LHCN-M2 (cell line): ENCODE measurements at places on chromosomes 2 and 18.

DNA sequence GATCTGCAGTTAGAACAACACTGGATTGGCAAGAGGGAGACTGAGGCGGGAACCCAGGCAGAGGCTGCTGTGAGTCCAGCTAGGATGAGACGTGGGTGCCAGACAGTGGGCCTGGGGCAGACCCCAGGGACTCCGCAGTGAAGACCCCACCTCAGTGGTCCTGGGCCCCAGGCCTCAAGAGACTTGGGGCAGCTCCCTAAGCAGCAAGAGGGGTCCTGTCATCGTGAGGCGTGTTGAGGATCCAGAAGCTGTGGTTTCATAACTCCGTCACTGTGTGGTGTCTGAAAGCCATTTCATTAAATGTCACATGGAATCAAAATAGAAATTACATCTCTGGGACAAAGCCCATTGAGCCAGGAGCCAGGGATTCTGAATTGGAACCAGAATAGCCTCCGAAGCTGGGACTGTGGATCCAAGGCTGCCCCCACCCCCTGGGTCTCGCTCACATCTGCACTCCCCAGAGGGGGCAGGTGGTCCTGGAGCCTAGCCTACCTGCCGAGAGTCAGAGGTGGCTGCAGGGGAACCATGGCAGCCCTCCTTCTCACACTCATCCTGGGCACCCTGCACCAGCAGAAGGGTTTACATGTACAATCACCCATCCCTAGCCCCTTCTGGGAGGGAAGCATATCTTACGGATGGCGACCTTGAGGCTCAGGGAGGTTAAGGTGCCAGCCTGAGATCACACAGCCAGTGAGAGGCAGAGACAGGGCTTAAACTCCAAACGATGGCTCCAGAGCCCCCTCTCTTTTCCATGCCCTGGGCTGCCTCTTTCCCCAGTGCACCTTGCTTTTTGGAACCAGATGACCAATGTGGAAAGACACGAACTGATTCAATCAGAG is 23.2 kb downstream of the RRM2 start:
- no peak for DNase-seq

- DNase-seq: no peak
Measured at GRCh38 chr2:144443837-144444817, 75.8 kb downstream of the ZEB2 start.

GRCh38 chr18:49207361-49207760 is 253.1 kb downstream of the DYM start:
- no peak for DNase-seq

DNA sequence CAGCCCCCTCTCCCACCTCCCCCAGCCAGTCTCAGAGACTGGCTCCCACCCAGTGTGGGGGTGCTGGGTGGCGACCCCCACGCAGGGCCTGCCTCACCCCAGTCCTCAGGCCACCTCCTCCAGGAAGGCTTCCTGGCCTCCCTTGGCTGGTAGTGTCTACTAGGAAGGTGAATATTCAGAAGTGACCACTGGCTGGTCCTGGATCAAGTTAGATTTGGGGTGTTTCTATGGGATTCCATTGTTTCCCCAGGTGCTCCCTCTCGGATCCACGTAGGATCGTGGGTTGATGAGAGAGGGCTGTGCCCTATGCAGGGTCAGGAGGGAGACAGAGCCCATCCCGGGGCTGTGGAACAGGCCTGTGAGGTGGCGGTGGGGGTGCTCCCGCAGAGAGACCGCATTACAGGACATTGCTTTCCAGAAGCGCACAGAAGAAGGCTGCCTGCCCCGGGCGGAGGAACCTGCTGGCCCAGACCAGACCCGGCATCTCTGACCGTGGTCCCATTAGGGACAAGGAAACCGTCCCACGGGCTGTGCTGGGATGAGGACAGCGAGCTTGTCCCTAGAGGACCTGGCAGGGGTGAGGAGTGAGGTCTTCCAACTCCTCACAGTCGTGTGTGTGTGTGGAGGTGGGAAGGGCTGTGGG is 3.3 kb downstream of the PDCD1 start:
- no peak for DNase-seq

DNA sequence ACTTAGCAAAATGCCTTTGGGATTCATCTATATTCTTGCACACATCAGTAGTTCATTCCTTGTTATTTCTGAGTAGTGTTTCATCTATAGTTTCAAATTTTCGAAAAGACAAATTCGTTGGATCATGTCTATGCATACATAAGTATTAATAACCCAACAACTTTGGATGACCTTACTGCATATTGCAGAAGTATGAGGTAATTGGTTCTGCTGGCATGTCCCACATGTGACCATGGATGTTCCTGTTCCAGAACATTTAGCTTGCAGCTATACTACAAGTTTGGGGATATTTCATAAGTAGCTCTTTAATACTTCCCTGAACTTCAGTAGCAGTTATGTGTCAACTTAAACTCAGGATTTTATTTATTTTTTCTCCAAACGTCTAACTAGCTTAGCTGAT is 44.9 kb downstream of the APLF start:
- no peak for DNase-seq

- DNase-seq: no peak
Measured at GRCh38 chr2:108917526-108917925, 71.5 kb downstream of the EDAR start.

GRCh38 chr2:72797740-72798139 is 28.1 kb downstream of the EXOC6B start:
- DNase-seq: no peak

DNA sequence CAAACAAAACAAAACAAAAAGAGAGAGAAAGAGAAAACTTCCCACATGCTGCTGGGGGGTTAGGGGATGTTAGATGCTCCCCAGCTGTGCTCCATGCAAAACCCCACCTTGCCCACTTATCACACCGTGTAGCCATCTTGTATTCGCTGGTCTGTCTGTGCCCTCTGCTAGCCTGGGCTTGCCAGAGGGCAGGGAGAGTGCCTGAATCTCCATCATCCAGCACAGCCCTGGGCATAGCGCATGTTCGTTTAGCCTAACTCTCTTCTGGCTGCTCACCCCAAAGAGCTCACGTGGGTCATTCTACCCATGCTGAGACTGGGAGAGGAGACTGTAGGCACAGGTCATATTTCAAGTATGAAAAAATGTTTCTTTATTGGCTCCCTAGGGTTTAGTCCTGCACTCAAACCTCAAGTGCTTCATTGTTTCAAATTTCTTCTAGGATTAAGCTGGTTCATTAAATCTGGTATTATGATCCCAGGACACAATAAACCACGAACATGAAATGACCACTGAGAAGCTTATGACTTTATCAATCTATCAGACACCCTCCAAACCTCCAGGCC is 100.5 kb downstream of the KCNF1 start:
- DNase-seq: no peak

DNA sequence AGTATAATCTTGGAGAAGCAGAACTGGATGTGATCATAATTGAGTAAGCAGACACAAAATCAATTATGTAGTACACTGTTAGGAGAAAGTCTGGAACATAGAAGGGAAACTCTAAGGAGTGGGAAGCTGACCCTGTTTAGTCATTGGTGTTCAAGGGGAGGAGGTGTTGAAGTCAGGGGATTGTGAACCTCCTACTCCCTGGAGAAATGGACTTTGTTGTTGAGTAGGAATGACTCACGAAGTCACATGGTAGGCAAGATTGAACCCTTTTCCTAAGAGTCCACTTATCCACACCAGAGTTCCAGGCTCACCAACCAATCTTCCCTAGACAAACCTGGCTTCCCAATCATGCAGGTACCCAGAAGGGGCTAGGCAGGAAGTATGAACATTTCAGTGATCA is 81.0 kb upstream of the BCL11A start:
- DNase-seq: peak; percentile 14

DNA sequence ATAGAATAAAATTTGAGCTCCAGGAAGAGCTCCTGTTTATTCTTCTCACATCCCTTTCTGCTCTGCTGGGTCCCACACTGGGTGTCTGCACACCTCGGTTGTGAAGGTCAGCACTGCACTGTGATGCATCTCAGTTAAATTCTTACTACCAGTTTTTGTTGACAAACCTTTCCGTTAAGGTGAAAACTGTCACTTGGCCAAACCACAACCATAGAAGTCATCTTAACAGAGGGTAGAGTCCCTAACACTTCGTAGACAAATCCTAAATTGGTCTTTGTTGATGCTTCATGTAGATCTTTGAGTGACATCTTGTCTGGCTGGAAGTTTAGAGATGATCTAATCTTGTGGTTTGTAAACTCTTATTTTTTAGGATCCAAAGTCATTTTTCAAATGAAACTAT is 167.4 kb upstream of the MAP3K20 start:
- DNase-seq: no peak

GRCh38 chr2:192487636-192488035 is 292.9 kb upstream of the TMEFF2 start:
- no peak for DNase-seq

GRCh38 chr18:2905854-2906703 is 59.3 kb downstream of the EMILIN2 start:
- DNase-seq: no peak

DNA sequence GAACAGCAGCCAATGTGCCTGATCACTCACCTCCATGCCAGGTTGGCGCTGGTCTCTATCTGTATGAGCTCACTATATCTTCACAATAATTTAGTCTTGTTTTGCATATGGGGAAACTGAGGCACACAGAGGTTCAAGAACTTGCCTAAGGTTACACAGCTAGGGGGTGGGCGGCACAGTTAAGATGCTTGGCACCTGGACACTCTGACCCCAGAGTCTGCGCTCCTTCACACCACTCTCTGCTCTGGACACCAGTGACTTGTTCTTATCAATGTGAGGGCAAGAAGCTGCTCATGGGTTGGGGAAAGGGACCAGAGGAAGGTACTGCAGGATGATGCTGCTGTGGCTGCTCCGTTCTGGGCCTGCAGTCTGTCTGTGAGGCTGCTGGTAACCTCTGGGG is 27.1 kb downstream of the FBLN7 start:
- DNase-seq: no peak

GRCh38 chr2:62604336-62604735 is 98.3 kb upstream of the TMEM17 start:
- peak; percentile 24 for DNase-seq

DNA sequence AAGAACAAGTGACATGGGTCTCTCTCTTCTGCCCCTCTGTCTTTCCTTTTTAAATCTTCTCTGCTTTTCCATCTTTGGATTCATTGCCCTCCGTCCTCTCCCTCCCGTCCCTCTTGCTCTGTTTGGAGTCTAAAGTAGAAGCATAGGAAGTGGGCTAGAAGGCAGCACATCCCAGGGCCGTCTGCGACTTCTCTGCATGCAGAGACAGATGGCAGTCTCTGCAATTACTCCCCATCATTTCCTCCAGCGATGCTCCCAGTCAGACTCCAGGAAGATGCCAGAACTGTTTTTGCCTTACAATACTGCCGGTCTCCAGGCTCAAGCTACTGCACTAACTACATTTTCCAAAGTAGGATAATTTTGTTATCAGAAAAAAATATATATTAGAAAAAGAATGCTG is 35.2 kb upstream of the LPIN2 start:
- DNase-seq: no peak

- DNase-seq: peak; percentile 69
Measured at GRCh38 chr2:136248242-136248641, 130.3 kb upstream of the CXCR4 start.

DNA sequence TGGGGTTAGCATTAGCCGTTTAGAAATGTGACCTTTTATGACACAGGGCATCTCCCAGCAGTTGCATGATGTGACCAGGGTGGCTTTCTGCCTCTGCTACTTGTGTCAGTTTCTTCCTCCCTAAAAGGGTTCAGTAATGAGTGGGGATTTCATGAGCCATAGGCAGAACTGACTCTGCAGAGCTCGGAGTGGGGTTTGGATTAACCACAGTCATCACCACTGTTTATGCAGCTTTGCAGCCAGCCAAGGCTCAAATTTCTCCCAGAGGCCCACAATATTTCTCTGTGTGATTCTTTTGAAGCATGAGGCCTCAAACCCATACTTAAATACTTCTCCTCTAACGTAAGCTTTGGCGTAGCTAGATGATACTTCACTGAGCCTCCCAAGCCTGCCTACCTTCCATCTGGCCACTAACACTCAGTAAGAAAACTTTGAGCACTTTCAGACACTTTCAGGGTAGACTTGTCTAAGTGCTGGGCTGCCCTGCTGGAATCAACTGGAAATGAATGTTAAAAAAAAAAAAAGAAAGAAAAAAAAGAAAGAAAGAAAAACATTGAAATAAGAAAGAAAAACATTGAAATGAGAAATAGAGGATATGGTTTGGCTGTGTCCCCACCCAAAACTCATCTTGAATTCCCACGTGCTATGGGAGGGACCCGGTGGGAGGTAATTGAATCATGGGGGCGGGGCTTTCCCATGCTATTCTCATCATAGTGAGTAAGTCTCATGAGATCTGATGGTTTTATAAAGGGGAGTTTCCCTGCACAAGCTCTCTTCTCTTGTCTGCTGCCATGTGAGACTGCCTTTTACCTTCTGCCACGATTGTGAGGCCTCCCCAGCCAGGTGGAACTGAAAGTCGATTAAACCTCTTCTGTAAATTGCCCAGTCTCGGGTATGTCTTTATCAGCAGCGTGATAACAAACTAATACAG is 11.5 kb upstream of the LAPTM4A start:
- peak; percentile 90 for DNase-seq

DNA sequence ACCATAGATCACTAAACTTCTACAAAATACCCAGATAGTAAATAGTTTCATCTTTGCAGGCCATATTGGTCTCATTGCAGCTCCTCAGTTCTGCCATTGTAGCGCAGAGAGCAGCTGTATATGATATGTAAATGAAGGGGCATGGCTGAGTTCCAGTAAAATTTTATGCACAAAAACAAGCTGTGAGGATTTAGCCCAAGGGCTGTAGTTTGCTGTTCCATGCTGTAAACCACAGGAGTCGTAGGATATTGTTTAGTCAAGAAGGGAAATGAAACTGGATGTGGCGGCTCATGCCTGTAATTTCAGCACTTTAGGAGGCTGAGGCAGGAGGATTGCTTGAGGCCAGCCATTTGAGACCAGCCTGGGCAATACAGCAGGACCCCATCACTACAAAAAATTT is 83.0 kb downstream of the MGAT5 start:
- no peak for DNase-seq

GRCh38 chr2:186205254-186205911 is 280.7 kb upstream of the ZC3H15 start:
- DNase-seq: peak; percentile 14

DNA sequence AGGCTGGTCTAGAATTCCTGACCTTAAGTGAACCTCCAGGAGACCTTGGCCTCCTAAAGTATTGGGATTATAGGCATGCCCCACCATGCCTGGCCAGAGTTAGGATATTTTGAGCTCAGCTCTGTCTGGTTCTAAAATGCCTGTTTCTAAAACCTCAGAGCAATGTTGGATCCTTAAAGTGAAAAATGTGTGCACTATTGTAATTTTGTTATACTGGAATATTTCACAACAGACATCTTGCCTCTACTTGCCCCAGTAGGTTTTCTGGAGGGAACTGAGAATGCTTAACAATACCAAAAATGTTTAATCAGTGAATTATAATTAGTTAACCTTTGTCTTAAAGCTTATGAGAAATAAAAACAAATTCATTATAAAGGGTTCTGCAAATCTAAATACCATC is 144.6 kb upstream of the CCDC195 start:
- DNase-seq: no peak

GRCh38 chr2:206955253-206955652 is 15.9 kb downstream of the CPO start:
- DNase-seq: no peak

DNA sequence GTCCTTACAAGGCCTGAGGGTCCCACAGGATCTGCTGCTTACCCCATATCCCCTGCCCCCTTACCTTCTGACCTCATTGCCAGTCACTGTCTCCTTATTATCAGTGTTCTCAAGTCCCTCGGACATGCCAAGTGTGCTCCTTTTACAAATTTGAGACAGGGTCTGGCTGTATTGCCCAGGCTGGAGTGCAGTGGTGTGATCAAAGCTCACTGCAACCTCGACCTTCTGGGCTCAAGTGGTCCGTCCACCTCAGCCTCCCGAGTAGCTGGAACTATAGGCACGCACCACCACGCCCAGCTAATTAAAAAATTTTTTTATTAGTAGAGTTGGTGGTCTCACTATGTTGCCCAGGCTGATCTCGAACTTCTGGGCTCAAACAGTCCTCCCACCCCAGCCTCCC is 141.0 kb downstream of the PHLPP1 start:
- no peak for DNase-seq
